Motor neuron (in vitro differentiated cells): ENCODE measurements at places on chromosomes 2 and 18.

- no peak for ATAC-seq
These were observed 22.6 kb upstream of the TMEM214 start for GRCh38 chr2:27010139-27010538.

DNA sequence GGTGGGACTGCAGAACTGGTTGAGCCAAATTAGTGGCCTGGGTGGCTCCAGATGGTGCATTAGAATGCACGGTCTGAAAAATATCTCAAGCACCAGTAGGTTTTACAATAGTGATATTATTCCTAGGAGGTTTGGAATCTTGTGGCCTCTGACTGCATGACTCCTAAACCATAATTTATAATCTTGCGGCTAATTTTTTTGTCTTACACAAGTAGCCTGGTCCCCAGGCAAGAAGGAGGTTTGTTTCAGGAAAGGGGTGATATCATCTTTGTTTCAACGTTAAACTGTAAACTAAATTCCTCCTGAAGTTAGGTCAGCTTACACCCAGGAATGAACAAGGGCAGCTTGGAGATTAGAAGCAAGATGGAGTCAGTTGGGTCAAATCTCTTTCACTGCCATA is 98.9 kb upstream of the ARL4C start:
- no peak for ATAC-seq

DNA sequence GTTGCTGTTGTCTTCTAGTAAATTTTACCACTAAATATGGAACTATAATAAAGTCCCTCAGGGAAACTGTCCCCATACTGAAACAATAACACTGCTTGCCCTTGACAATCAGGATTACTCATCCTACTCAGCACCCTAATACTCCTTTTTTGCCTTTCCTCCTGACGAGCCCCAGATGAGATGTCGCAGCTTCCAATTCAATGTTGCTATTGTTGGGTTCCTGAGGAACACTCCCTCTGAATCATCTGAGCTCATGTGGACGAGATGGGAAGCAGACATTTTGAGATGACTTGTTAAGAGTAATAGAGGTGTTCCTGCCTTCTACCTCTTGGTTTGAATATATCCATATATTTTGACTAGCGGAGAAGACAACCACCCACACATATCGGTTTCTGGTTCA is 187.8 kb upstream of the FAM98A start:
- ATAC-seq: no peak

DNA sequence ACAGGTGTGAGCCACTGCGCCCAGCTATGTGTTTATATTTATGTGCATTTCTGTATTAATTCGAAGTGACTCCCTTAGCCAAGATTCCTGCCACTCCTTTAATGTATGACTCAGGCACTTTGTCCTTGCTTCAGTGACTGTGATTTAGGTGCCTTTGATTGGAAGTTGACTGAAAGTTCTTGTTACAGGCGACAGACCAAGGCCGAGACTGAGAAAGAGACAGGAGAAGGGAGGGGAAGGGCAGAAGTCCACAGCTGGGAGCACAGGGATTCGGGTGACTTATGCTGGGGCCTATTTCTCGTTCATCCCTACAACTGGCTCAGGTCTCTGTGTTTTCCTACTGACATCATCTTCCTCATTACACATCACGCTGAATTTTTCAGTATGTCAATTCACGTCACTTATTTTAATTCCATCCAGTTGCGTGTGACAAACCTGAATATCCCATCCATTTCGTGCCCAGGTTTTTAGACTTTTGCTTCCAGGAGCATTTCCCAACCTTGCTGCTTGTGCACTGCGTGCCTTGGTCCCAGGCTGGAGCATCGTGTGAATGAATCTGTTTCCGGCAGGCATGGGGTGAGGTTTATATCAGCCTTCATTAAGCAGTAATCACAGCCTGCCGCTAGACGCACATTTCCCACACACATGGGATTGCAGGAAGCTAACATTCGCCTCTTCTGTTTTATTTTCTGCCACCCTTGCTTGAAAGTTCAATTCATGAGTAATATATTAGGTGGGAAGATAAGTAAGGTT is 42.4 kb downstream of the TMEM18 start:
- ATAC-seq: peak; percentile 75

GRCh38 chr18:13642440-13642827 is 83.9 kb downstream of the FAM210A start:
- ATAC-seq: no peak

DNA sequence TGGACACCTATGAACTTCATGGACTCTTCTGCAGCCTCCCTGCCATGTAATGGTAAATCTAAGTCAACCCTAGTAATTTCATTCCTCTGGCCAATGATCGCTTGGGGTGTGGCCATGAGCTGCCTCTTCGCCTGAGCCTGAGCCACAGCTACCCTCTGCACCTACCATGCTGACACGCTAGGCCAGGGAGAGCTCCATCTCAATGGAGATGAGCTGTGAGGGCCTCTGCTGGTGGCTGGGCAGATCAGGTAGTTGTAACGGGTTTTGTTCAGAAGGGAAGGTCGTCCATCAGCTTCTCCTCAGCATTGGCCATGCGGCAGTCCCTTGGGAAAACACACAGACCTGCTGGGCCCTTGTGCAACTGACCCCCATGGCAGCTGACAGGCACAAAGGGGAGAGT is 24.4 kb downstream of the MPHOSPH10 start:
- ATAC-seq: no peak

DNA sequence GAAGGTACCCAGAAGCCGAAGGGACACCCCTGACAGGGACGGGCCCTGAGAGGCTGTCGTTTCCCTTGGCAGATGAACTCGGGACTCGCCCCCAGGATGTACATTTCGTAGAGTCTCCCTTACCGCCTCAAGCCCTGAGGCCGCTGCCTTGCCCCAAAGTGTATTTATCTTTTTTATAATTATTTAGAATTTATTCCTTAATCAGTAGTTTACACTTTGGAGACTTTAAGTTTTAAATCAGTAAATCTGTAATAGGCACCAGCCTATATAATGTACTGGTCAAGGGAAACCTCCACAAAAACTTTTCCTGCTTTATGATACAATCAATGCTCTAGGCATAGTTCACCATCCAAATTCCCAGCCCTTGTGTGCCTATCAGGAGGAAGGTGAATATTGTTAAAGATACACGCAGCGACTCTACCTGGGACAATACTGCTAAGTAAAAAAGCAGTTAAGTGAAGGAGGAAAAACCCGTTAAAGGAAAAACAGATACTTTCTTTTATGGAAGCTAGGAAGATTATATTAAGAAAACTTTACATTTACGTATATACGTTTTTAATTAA is 848 bp downstream of the VRK2 start:
- no peak for ATAC-seq

DNA sequence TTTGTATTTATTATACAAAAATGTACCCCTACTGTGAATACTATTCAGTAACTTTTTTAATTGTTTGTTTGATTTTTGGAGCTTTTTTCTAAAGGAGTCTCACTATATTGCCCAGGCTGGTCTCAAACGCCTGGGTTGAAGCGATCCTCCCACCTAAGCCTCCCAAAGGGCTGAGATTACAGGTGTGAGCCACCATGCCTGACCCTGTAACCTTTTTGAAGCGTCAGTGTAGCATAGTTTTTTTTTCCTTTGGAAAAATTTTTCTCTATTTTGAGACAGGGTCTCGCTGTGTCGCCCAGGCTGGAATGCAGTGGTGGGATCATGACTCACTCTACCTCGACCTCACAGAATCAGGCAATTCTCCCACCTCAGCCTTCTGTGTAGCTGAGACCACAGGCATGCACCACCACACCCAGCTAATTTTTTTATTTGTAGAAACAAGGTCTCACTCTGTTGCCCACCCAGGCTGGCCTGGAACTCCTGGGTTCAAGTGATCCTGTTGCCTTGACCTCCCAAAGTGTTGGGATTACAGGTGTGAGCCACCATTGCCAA is 2.0 kb downstream of the GMCL1 start:
- ATAC-seq: no peak
